CD4-positive, CD25-positive, alpha-beta regulatory T cell (primary cell): ENCODE measurements at places on chromosomes 4 and X. TPM values are rescaled to one million over a fixed set of nuclear protein-coding genes. Genes with fewer than 3 reads are reported as not detected.

The GIMD1 gene
- not detected for total RNA-seq

The ETDB gene
- total RNA-seq = not detected

DNA sequence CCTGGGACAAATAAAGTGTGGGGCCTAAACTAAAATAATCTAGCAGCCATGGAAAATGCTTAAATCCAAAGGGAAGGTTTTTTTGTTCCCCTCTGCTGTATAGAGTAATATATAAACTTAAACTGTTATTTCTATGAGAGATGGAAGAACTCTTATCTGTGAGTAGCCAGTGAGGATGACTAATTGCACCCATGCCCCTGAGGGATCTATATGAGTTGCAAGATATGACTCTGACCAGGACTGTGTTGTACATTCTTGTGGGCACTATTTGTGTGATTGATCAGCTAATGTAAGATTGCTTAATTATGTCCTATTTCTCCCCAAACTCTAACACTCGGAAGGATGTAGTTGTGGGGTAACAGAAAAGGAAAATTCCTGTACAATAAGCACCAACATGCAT lies 35.2 kb upstream of the AMBN start:
- DNase-seq = no peak

- DNase-seq = no peak
Measured at GRCh38 chr4:31045724-31046318, 325.7 kb downstream of the PCDH7 start.

- DNase-seq = no peak
Measured at GRCh38 chr4:89357787-89358186, 50.2 kb upstream of the GPRIN3 start.

DNA sequence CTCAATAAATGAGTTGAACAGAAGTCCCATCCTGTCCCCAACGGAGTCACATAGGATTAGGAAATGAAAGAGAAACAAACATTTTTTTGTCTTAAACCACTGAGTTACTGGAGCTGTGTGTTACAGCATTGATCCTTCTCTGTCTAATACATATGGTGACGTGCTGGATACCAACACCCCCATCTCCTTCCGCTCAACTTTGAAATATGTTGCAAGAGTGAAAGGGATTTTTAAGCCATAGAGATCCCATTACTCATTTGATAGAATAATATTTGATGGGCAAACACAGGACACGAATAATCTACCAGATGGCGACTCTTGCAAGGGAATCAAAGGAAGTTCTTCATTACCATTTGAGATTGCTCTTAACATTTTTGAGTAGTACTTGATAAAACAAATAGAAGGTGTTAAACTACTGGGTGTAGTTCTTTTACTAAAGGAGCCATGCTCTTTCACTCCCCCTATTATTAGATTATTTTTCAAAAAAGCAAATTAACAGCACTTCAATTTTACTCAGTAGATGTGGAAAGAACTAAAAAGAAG lies 140.5 kb downstream of the PACRGL start:
- DNase-seq = no peak

GRCh38 chrX:102624105-102624504 lies 24.8 kb downstream of the ARMCX5 start:
- DNase-seq = no peak

DNA sequence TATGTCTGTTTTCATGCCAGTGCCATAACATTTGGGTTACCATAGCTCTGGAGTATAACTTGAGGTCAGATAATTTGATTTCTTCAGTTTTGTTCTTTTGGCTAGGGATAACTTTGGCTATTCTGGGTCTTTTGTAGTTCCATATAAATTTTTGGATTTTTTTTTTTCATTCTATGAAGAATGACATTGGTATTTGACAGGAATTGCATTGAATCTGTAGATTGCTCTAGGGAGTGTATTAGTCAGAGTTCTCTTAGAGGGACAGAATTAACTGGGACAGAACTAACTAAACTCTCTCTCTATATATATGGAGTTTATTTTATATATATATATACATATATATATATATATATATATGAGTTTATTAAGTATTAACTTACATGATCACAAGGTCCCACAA lies 32.2 kb upstream of the SLIT2 start:
- DNase-seq = no peak

DNA sequence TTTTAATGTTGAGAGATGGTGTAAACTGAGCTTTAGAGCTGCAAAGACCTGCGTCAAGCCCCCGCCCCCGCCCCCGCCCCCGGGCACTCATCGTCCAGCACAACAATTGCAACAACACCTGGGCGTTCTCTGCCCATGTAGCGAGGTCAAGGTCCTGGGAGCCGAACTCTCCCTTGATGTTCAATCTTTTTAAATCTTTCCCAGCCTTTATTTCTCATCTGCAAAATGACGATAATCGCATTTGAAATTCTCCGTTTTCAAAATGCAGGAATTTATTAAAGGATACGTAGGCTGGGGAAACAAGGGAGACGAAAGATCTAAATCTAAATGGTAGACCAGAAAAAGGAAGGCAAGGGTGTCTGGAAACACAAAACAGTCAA lies 648 bp upstream of the MSMO1 start:
- DNase-seq = no peak
